ENCODE measurements at places on chromosomes 3 and 15.

- DNase-seq, result no peak
Observed at GRCh38 chr3:74055061-74055460, 430.3 kb upstream of the PDZRN3 start.

- DNase-seq, result no peak
Observed at GRCh38 chr15:90240856-90241255, 6.8 kb downstream of the GDPGP1 start.

GRCh38 chr3:3799173-3800079, at the start of gene LRRN1:
LRRN1 (plus strand) TSS chr3:3799431; CDS start chr3:3844642, 45,211 bp downstream.
- peak; percentile 63 for DNase-seq

GRCh38 chr3:43030162-43030935, 51.2 kb downstream of the GASK1A start:
- no peak for DNase-seq

- peak; percentile 79 for DNase-seq
Observed at GRCh38 chr15:63504979-63505841, 817 bp downstream of the USP3 start.

GRCh38 chr3:119589102-119589773, 8.4 kb upstream of the PLA1A start:
- DNase-seq, result no peak

- DNase-seq, result peak; percentile 30
Observed at GRCh38 chr3:127680146-127680661, 7.5 kb downstream of the ABTB1 start.

DNA sequence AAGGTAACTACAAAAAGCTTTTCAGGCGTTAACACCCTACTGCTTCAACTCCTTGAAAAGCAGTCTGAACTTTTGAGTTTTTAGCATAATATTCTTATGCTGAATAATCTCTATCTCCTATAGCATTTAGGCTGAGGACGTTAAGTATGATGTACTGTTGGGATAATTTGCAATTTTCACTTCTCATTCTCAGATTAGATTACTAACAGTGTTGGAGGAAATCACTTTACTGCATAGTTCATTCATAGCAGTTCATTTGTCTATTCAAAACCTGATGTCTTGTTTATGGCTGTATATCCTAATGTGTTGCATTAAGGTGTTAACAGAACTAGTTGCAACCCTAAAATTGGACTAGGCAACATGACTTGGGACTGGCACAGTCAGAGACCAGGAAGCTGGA, 983.1 kb downstream of the FHIT start:
- DNase-seq, result no peak

DNA sequence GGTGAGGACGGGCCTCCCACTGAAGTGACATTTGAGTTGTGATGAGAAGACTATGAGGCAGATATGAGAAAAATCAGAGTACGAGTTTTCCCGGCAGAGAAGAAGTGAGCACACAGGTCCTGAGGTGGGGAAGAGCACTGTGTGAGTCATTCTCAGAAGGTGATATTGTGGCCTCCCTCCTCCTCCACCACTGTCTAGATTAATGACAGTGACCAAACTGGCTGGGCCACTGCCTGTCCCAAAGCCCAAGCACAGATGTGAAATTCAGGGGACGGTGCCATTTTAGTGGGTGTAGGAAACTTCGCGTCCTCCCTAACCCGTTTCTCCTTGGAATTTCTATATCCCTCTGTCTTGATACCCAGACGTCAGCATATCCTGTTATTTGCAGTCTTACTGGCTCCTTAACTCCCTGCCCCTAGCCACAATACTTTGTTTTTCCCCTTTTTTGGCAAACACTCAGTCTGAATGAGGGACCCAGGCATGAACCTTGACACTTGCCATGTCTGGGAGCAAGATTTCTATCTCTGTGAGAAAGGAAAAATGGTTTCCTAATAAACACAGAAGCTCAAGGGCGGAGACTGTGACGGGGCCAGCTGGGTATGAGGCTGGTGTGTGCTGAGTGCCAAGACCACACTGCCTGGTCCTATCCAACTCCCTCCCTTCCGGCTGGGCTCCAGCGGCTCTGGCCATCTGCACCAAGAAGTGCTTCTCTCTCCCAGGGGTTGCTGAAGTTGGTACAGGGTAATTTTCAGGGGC, 15.2 kb downstream of the PRICKLE2 start:
- DNase-seq, result peak; percentile 88

DNA sequence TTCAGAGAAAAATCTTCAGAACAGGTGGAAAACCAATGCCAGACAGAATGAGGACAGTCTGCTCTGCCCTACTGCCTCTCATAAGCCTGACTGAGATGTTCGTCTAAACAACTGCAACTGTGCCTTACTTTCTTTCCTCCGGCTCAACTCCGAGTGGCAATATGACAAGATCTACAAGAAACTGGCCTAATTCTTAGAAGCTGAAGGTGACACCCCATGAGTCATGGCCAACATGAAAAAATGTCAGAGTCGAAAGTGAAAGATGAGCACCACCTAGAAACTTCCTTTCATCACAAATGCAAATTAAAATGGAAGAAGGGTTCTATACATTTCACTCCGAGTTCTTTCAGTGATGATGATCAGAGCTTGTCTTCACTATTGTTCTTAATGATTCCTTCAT, 12.9 kb downstream of the PCYT1A start:
- no peak for DNase-seq

- peak; percentile 71 for DNase-seq
Observed at GRCh38 chr3:195551381-195551978, 8.4 kb upstream of the PPP1R2 start.

DNA sequence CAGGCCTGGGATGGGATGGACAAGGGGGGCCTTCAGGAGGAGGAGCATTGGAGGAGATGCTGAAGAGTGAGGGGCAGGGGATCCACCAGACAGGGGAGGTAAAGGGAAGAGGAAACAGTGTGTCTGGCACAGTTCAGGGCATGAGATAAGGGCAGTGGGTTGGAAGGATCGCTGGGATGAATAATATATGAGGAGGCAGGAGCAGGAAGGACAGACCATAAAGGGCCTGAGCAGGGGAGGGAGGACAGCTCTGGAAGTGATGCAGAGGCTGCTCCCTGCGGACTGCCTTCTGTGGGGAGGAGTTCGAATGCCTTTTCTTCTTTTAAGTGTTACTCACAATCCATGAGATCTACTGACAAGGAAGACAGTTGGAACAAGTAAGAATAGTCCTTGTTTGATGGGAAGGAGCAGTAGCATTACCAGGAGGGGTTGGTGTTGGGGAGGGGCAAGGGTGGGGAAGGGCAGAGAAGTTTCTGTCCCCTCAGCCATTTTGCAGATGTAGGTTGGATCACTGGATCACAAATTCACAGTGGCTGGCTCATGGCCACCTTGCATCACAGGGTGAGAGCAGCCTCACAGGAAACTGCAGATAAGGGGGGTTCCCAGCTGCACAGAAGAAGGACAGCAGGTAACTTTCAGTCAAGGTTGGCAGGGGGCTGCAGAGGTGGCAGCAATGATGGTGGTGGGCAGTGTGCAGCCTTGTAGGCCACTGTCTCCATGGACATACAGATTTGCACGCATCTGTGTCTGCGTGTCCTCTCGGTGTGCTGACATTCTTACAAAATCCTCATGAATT, 91.9 kb upstream of the SNRPN start:
- no peak for DNase-seq

DNA sequence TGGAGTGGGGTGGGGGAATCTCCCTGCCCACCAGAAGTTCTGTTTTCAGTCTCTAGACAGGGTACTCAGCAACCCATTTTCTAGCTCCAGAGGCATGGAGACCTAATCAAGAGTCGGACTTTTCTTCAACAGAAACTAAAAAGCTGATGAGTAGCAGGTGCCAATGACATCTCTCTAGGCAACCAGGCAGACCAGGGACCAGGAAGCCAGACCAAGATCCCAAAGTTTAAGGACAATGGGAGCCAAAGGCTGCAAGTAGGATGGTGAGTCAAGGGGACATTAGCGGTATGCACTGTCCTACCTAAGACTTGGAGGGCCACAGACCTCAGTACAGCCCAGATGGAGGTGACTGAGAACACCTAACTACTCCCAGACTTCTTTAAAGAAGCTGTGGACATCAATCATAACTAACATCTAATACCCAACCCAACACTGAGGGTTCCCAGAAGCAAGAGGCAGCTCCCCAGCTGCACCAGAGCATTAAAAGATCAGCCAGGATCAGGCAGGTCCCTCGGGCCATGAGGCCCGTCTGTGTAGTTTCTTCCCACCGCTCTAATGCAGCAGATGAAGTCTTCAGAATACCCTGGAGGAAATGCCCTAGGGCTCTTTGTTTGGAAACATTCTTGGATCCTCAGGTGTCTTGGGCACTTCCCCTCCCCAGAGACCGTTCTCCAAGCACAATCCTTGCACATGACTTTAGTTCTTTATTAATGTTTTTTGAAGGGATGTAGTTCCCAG, 979 bp downstream of the CCDC71 start:
- DNase-seq, result no peak

- DNase-seq, result no peak
Observed at GRCh38 chr3:36063992-36064391, 316.3 kb upstream of the STAC start.

GRCh38 chr3:20099060-20099459, 58.8 kb downstream of the KAT2B start:
- DNase-seq, result no peak

DNA sequence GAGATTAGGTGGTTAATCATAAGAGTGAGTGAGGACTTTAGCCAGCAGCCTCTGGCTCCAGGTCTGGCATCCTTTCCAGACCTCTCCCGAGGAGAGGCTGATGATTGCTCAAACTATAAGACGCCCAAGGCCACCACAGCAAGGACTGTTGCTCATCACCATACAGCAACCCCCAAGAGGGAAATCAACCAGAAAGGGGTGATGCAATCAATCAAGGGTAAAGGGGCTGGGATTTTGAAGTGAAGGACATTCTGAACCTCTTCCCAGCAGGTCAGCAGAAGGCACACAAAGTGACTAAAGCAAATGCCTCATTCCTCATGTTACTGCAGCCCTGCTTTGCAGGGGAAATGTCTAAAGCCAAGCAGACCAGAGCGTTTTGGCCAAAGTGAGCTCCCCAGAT, 247.3 kb upstream of the IGF1R start:
- DNase-seq, result peak; percentile 63

GRCh38 chr15:68148039-68148438, 57.1 kb downstream of the CALML4 start:
- DNase-seq, result no peak

- no peak for DNase-seq
Observed at GRCh38 chr3:17553080-17553479, 189.4 kb downstream of the TBC1D5 start.

- DNase-seq, result no peak
Observed at GRCh38 chr3:69743975-69744906, 5.0 kb downstream of the MITF start.

- no peak for DNase-seq
Observed at GRCh38 chr3:42488687-42489086, 13.8 kb upstream of the VIPR1 start.

DNA sequence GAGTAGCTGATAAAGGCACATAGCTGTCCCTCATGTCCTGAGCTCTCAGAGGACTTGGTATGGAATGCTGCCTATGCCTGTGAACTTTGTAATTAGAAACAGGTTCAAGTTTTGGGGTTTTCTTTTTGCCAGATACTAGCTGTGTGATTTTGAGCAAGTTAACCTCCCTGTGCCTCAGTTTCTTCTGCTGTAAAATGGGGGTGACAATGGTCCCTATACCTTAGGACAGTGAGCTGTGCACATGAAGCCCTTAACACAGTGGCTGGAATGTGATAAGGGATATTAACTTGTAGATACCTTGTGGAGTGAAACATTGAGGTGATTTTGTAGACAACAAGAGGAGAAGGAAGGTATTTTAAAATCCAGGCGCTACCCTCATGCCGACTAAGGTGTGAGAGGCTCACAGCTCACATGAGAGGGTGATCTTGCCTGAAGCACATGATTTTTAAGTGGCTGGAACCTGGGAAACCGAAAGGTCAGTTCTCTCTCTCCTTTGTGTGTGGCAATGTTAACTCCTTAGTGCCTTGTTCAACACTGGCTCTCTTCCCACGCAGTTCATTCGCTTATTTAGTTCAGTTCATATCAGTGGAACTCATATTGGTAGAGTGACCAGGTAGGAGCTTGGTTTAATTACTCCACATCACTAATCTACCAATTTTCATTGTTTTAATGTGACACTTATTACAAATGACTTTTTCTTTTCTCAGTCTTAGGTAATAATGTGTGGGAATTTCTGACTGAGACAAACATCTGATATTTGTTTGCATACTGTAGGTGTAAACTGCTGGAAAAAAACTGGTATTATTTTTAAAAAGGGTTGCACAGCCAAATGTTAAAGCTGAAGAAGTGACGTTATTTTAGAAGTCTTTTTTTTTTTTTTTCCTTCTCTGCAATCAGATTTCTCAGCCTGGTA, 236.2 kb downstream of the ITPR1 start:
- no peak for DNase-seq

DNA sequence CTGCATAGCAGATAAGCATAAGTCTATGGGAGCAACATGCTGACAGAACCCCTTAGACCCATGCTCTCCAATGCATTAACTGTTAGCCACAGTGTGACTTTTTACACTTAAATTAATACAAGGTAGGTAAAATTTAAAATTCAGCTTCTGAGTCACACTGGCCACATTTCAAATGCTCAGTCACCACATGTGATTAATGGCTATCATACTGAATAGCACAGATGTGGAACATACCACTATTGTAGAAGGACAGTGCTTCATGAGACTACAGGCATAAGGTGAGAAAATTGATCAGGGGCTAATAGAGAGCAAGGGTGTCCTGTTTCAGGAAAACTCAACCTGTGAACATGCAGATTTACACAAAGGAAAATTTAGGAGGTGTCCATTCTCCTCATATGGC, 357.0 kb upstream of the SEMA6D start:
- DNase-seq, result no peak

GRCh38 chr3:13483286-13483685, 3.2 kb downstream of the HDAC11 start:
- DNase-seq, result peak; percentile 29

DNA sequence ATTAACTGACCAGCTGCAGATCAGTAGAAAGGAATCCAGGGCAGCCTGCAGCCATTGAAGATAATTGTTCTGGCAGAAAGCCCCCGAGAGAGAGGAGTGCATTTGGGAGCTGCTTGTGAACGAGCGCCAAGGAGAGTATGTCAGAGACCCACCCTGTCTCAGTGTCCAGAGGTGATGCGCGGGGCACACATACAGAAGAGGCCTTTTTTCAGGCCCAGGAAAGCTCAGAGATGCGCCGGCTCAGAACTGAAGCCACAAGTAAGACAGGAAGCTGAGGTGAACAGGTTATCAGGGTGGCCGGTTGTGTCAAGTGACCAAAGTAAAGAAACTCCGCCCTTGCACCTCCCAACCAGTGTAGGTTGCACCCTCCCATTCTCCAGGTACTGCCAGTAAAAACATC, 59.8 kb upstream of the HEG1 start:
- no peak for DNase-seq

GRCh38 chr3:86960550-86960949, 30.4 kb downstream of the VGLL3 start:
- no peak for DNase-seq

GRCh38 chr3:47424434-47425382, 43.9 kb downstream of the PTPN23 start:
- DNase-seq, result no peak

- no peak for DNase-seq
Observed at GRCh38 chr3:108664266-108664665, 74.7 kb downstream of the DZIP3 start.

Data from Right ventricle myocardium superior (tissue), 1 donor.